M059J (cell line): ENCODE measurements at places on chromosomes 1 and 21.

GRCh38 chr1:26190373-26190987 lies at the start of gene CATSPER4:
Gene CATSPER4, plus strand, starts transcription at chr1:26190602. Its CDS starts 26 bp downstream, at chr1:26190628.
- peak; percentile 47 for DNase-seq

DNA sequence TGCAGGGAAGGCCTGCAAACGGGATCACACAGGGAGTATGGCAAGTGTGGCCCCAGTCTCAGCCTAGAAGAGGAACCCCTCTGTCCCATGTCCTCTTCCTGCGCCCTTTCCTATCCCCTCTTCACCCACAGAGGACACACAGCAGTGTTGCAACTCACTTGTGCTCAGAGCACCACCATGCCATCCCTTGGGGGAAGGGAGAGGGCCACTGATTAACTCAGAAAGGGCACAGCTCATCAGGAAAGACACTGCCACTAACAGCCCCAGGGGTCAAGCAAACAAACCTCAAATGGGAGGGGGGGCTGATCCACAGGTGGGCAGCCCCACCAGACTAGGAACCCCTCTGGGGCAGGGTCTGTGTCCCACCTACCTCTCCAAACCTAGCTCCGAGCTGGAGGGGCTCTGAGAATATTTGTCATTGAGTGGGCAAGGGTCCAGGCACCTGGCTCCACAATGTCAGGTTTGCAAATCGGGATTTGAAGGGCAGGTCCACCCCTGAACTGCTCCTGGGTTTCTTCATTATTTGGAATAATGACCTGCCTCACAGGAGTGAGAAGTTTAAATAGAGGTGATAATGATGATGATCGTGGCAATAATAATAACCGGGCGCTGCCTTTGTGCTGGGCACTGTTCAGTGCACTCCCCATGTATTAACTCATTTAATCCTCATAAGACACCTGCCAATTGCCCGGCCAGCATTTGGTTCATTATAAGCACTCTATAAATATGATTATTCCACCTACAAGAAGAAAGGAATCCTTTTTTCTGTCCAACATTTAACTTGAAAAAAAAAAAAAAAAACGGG lies 1.0 kb downstream of the ALDH4A1 start:
- DNase-seq = no peak

DNA sequence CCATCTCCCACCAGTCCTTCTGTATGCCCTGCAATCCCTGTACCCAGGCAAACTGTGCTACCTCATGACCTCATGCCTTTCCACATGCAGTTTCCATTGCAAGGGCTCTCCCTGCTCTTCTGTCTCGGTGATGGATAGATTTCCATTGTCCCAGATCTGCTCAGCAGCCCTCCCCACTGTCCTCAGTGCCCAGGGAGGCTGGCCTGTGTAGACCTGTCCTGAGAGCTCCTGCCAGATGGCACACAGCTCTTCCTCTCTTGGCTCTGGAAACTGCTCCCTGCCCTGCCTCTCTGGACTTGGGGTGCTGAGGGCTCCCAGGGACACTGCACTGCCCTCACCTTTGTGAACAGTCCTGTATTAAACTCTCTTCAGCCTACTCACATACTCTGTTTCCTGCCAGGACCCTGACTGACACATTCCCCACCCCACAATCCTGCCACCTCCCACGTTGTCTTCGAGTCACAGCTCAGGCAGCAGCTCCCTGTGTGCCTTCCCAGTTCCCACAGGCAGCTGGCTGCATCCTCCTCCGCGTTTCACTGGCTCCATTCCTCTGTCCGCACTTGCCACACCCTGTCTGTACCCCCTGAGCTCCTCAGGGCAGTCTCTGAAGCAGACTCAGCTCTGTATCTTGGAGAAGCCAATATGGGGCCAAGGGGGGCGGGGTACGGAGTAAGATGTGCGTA lies 57.0 kb downstream of the SPATA46 start:
- DNase-seq = peak; percentile 44

DNA sequence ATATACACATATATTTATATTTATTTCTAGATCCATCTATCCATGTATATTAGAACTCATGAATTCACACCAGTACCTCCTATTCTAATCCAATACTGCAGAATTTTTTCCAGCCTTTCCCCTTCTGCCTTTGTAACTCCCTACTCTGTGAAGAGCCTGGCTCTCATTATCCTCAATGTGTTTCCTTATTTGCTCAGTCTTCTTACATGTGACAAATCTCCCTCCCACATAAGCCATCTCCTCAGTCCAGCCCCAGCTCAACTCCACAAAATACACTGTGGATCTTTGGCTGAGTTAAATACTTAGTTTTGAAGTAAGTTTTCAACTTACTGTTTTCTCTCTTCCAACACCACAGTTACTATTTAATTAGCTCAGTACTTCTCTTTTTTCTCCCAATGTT lies 45.7 kb downstream of the ATP5PO start:
- no peak for DNase-seq

- no peak for DNase-seq
Measured at GRCh38 chr21:44450402-44450801, 4.9 kb upstream of the LRRC3 start.

- DNase-seq = no peak
Measured at GRCh38 chr1:159941591-159942560, 3.5 kb downstream of the IGSF9 start.

GRCh38 chr1:44827197-44828002 lies 15.7 kb downstream of the PTCH2 start:
- no peak for DNase-seq

DNA sequence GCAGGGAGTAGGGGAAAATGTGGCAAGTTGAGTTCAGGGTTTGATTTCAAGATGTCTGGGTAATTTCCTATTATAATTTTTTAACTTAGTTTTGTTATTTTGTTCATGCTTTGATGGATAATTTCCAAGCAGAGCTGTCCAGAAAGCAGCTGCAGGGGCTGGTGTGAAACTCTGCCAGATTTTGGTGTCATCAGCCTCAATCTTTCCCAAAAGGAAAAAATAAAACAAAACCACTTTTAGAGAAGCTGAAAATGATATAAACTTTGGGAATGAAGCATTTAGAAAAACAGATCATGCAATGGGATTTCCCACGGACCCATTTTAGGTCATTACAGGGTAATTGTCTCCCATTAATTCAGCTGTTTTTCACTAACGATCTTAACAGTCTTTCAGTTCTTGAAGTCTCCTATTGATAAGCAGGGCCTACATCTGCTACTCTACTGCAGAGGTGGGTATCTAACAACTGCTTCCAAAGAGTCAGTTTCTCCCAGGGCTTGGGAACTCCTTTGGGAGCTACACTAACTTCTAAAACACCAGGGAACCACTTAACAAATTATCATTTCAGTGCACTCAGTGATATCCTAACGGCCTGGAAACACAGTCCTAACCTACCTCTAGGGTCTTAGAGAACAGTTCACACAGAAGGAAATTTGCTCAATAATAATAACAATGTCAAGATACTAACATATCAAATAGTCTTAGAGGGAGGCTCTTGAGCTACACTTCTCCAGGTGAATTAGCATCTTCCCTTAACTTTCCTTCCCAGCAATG lies 12.3 kb downstream of the ZNF436 start:
- no peak for DNase-seq

GRCh38 chr1:181551249-181551648 lies 67.9 kb downstream of the CACNA1E start:
- DNase-seq = no peak

DNA sequence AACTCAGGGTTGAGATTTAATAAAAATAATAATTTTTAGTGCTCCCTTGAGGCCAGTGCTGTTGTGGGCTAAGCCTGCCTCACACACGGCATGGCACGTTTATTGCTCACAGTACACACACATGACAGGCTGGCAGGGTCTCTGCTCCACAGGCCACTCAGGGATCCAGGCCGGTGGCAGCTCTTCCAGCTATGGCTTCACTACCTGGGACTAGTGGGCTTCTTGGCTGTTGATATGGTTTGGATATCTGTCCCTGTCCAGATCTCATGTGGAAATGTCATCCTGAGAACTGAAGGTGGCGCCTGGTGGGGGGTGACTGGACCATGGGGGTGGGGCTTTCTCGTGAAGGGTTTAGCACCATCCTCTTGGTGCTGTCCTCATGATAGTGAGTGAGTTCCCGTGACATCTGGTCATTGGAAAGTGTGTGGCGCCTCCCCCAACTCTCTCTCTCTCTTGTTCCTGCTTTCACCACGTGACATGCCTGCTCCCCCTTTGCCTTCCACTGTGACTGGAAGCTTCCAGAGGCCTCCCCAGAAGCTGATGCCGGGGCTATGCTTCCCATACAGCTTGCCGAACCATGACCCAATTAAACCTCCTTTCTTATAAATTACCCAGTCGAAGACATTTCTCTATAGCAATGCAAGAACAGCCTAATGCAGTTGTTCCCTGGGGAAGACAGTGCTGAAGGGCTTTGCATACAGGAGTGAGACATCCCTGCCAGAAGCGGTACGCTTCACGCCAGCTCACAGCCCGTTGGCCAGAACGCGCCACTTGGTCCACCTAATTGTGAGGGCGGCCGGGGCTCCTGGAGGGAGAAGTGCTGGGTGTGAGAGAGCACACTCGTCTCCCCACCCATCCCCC lies 226.9 kb upstream of the C1orf174 start:
- DNase-seq = no peak

GRCh38 chr1:154609398-154610380 lies 1.7 kb upstream of the ADAR start:
- DNase-seq = peak; percentile 78

GRCh38 chr1:42128964-42129363 lies 24.2 kb upstream of the GUCA2B start:
- DNase-seq = no peak

DNA sequence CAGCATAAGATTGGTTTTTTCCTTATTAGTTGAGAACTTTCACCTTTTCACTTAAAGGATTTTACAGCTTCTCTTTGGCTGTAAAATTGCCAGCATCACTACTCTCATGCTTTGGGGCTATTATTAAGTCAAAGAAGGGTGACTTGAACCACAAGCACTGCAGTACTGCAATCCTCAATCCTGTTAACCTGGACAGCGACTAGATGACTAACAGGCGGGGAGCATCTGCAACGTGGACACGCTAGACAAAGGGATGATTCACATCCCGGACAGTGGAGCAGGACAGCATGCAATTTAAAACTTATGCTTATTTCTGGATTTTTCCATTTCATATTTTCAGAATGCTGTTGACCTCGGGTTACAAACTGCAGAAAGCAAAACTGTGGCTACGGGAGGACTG lies 8.1 kb downstream of the ARV1 start:
- peak; percentile 61 for DNase-seq

DNA sequence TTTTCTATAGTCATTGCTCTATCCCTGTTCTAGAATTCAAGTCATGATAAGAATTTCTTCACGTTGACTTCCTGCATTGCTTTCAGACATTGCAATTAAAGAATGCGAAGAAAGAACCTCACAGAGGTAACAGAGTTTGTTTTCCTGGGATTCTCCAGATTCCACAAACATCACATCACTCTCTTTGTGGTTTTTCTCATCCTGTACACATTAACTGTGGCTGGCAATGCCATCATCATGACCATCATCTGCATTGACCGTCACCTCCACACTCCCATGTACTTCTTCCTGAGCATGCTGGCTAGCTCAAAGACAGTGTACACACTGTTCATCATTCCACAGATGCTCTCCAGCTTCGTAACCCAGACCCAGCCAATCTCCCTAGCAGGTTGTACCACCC lies 10.6 kb downstream of the APCS start:
- peak; percentile 97 for DNase-seq

- no peak for DNase-seq
Measured at GRCh38 chr1:89706700-89707012, 73.7 kb downstream of the LRRC8C start.

DNA sequence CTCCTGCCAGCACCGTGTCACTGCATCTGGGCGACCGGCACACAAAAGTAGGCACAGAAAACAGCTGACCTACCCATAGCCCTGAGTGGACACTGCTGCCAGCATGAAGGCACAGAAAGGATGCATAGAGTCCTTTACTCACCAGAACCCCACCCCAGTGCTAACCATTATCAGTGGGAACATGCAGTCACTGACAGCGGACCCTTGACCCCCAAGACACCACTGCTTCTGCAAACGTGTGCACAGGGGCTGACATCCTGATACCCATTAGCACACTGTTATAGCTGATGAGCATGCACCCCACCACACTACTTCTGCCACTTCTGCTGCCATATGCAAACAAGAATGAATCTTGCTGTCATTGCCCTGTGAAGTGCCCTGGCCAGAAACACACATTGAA lies 953.0 kb upstream of the NCAM2 start:
- DNase-seq = no peak

DNA sequence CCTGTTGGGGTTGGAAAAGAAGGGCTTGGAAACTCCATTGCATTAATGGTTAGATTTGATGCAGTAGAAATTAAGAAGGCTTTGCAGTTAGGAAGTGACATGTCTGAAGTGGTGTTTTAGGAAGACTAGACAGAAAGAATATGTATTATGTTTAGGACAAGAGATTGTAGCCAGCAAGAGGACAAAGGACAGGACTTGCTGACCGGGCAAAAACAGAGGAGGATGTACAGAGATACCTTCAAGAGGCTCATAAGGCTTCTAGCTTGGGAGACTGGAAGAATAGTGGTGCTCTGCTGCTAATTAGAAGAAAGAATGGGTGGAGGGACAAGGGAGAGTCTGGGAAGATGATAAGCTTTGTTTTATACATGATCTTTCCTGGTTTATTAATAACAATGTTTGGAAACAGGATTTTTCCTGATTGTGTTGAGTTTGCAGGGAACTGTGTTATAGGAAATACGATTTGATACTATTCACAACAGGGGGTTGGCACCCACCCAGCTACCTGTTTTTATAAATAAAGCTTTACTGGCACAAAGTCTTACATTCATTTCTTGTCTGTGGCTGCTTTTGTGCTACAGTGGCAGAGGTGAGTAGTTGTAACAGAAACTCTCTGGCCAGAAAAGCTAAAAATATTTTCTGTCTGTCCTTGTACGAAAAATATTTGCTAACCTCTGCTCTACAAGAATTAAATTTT lies 37.1 kb upstream of the TMCO2 start:
- no peak for DNase-seq

- no peak for DNase-seq
Measured at GRCh38 chr1:53244141-53244540, 5.8 kb upstream of the MAGOH start.

DNA sequence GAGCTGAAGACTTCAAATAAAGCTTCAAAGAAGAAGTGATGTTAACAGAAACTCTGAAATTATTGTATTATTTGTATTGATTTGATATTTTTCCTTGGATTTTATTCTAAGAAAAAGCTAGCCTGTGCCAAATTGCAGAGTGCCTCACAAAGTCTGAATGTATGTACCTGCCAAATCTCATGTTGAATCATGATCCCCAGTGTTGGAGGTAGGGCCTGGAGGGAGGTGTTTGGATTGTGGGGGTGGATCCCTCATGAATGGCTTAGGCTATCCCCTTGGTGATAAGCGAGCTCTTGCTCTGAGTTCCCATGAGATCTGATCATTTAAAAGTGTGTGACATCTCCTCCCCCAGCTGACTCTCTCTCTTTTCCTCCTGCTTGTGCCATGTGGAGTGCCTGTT lies 43.6 kb downstream of the ACKR1 start:
- DNase-seq = no peak
